CD4-positive, alpha-beta T cell treated with Interferon gamma for 1 hour (primary cell): ENCODE measurements at places on chromosomes 7 and 10.

DNA sequence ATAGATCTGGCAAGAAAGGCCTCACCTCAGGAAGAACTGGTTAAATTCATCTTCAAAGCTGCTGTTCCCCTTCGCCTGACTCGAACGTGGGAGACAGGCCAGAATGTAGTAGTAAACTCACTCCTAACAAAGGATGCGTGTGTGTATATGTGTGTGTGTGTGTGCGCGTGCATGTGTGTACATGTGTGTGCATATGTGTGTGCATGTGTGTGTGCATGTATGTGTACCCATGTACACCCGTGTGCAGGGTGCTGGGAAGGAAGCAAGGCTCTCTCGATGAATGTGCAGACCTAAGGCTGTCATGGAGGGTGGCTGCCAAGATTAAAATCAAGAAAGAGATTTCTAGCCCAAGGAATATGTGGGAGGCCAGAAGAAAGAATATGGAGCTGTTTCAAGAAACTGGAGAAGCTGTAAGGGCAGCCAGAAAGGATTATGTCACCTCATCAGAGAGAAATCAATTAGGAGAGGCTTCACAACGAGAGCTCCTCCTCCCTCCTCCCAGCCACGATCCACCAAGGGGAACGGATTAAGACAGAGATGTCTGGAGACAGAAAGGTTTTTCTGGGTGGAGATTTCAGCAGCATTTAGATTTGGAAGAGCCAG, 34.0 kb upstream of the LBX1 start:
- DNase-seq = no peak

- no peak for DNase-seq
Observed at GRCh38 chr7:120718361-120718760, 139.6 kb downstream of the TSPAN12 start.

GRCh38 chr10:107451047-107451446, 286.5 kb upstream of the SORCS1 start:
- DNase-seq = no peak

GRCh38 chr10:66162560-66163143, 763.2 kb upstream of the LRRTM3 start:
- no peak for DNase-seq

DNA sequence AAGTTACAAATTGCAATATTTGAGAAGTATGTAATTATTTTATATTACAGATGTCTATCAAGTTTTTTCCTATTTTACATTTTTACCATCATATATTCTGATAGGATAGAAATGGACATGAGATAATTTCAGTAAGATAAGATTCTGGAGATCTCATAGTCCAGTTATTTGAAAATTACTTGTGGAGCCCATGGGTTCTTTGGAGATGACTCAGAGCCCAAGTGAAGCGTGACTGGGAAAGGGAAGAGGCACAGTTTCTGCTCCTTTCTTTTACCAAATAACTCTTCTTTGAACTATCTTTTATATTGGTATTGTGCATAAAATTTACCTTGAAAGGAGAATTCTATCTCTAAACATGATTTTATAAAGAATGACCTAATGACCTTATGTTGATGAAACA, 2.4 kb downstream of the CD36 start:
- DNase-seq = no peak

DNA sequence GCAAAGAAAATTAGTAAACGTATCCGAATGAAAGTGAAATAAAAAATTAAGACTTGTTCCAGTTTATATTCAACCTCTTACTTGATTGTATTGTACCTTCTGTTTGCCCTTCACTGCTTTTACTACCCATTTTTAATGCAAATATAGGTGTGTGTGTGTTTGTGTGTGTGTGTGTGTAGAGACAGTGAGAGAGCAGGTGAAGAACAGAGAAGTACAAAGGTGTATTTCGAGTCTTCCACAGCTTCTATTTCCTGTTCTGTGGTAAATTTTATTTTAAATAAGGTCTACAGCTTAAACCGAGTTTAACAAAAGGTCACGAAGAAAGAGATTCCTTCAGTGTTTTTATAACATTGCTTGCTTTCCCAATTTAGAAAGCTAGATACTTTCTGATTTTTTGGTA, 12.7 kb upstream of the SVIL start:
- DNase-seq = no peak

- no peak for DNase-seq
Observed at GRCh38 chr10:103550229-103550628, 56.7 kb downstream of the NEURL1 start.

DNA sequence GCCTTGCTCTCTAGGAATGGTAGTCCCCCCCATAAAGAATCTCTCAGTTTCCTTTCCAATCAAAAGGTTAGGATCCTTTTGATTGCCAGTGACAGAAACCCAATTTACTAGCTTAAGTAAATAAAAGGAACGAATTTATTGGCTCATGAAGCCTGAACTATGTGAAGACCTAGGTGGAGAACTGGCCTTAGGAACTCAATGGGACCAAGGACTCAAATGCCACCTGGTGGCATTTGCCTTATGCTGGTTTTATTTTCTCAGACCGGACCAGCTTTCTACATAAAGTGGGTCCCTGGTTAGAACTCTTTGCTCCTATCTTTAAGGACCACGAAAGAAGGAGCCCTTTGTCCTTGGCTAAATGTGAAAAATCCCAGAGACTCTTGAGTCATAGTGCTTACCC, 25.4 kb downstream of the CFTR start:
- DNase-seq = no peak
